ENCODE measurements at places on chromosomes 7 and 10.

GRCh38 chr10:131979821-131980270, 1.9 kb downstream of the BNIP3 start:
- peak; percentile 22 for DNase-seq

DNA sequence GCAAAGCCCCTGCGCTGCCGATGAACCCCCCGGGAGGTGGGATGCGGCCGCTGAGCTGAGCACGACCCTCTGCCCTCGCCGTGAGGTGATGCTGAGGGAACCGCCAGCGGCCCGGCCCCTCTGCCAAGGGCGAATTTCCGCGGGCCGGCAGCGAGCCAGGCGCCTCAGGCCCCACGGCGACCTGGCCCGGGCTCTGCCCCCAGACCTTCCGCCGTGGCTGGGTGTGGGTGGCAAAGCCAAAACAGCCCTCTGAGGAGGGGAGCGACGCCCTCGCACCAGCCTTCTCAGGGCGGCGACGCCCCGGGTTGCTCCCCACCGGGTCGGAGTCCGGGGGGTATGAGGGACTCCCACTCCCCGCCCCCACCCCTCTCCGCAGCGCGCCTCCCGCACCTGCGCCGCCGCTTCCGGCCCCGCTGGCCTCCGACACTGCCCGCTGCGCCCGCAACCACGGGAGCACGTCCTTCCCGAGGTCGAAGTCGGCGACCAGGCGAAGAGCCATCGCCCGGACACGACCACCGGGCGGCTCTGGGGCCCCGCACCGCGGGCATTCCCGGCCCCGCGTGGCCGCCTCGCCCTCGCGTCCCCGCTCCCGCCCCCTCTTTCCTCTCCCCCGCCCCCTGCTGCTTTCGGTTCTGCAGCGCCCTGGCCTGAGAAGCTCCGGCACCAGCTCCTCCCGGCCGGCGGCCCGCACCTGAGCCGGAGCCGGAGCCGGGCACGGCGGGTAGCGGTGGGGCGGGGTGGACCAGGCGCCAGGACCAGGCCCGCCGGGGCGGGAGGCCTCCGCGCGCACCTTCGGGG, at the start of gene GSAP:
GSAP (minus strand) TSS at position 527 of the 798 bp plus-strand sequence; CDS start at position 499, 28 bp downstream.
- peak; percentile 57 for DNase-seq

- no peak for DNase-seq
These were observed 25.5 kb downstream of the NYAP1 start for GRCh38 chr7:100509231-100509630.

- no peak for DNase-seq
These were observed 85.5 kb downstream of the ADCY1 start for GRCh38 chr7:45659496-45660139.

- DNase-seq = no peak
These were observed 72.3 kb upstream of the SP8 start for GRCh38 chr7:20858951-20859350.

DNA sequence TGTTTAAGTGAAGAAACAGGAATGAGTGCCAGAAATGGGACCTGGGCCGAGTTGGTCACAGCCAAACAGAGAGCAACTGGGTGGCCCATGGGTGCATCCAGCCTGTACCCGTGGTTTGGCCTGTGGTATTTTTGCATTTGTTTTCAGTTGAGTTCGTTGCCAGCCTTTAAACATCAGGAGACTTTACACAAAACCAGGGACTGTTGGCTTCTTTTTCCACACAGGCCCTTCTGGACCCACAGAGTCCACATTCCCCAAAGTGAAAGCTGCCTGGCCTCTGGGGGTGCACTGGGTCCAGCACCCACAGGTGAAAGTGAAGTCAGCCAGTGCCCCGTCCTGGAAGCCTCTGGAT, 54.1 kb upstream of the TNS3 start:
- DNase-seq = no peak

GRCh38 chr7:69617364-69617763, 19.1 kb downstream of the AUTS2 start:
- no peak for DNase-seq

- peak; percentile 96 for DNase-seq
These were observed 3.2 kb upstream of the CREB5 start for GRCh38 chr7:28408960-28409715.

- DNase-seq = no peak
These were observed 133.5 kb downstream of the SGMS1 start for GRCh38 chr10:50490241-50490640.

- DNase-seq = peak; percentile 27
These were observed 5.9 kb upstream of the LGI1 start for GRCh38 chr10:93751832-93752231.

DNA sequence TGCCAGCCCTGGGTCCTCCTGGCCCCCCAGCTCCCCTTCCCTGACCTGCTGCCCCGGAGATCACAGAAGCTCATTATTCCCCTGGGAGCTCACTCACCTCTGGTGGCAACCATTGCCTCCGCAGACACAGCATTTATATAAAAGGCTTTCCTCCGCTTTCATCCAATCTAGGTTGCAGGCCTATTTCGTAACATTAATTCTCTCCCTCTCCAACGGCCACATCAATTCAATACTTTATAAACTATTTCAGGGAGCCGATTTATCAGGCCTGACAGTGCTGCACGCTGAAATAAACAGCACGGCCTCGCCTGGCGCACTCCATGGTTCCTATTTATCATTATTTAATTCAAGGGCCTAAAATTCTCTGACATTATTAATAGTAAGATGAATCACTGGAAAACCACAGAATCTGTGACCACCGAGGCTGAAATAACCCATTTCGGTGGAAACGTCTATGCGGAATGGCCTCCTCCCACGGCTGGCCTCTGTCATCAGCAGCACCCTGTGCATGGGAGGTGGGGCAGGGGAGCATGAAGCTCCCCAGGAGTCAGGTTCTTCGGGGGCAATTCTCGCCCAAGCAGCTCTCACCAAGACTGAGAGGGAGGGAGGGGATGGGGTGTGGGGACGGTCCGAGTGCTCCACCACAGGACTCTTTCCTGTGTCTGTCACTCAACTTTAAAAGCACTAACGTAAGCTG, 249.3 kb upstream of the PFKP start:
- DNase-seq = no peak

DNA sequence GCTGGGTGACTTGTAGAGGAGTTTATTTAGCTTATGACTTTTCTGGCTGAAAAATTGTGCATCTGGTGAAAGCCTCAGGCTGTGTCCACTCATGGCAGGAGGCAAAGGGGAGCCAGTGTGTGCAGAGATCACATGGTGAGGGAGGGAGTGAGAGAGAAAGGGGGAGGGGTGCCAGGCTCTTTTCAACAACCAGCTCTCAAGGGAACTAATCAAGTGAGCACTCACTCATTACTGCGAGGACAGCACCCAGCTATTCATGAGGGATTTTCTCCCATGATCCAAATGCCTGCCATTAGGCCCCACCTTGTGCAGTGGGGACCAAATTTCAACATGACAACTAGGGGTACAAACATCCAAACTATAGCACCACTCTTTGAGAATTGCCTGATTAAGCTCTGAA, 590.2 kb downstream of the MAGI2 start:
- no peak for DNase-seq

GRCh38 chr7:1665549-1666316, 4.3 kb upstream of the ELFN1 start:
- no peak for DNase-seq

GRCh38 chr10:133388973-133389818, 4.8 kb upstream of the MTG1 start:
- DNase-seq = no peak

GRCh38 chr7:1159891-1160669, at the start of gene ZFAND2A:
TSS of gene ZFAND2A (minus strand) at chr7:1160196. CDS start at chr7:1158212, 1,984 bp downstream.
- peak; percentile 98 for DNase-seq

DNA sequence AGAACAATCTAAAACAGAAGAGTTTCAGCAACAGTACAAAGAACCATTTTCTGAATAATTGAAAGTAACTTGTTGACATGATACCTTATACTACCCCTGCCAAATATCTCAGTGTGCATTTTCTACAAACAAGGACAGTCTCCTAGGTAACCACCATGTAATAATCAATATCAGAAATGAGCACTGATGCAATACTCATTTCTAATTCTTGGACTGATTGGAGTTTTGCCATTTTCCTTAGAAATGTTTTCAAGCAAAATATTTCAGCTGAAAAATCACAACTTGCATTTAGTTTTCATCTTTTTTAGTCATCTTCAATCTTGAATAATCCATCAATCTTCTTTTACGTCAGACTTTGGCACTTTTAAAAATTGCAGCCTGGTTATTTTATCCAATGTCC, 420.2 kb downstream of the CDC14C start:
- DNase-seq = no peak

DNA sequence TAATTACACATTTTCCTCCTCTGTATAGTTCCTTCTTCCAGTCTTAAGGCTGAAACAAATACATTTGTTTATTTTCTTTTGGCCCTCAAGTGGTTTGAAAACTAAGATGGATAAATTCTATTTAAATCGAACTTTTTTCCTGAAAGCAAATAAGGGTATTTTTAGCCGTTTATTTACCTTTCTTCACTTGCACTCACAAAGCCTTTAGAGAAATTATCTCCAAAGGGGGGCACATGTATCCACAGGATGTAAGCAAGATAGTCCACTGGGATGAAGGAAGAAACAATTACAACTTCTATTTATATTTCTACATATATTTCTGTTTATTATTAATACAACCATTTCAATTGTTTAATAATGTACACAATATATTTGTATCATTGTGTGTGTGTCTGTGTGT, 10.2 kb downstream of the CPA4 start:
- no peak for DNase-seq

- no peak for DNase-seq
These were observed 91.1 kb upstream of the PRSS58 start for GRCh38 chr7:142348921-142349405.

DNA sequence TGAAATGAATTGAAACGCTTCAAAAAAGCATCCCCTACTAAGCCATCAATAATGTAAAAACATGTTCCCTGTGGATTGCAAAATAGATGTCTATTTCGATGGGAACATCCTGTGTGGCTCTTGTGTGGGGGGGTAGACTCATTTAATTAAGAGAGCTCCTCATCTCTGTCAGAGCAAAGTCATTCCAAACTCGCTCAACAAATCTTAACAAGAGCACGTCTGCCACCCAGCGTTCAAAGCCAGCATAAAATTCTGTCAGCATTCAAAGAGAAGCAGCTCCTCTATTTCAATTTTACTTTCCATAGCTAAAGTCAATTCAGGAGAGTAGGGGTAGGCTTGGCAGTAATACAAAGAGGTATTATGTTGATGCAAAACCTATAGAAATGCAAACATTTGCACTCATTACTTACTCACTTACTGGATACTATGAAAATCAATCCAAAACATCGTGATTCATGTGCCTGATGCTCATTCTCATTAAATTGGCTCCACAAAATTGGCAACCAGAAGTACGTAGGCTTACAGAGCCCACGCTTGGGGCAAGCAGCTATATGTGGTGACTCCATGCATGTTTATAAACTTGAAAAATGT, 114.9 kb downstream of the IPMK start:
- DNase-seq = peak; percentile 46

DNA sequence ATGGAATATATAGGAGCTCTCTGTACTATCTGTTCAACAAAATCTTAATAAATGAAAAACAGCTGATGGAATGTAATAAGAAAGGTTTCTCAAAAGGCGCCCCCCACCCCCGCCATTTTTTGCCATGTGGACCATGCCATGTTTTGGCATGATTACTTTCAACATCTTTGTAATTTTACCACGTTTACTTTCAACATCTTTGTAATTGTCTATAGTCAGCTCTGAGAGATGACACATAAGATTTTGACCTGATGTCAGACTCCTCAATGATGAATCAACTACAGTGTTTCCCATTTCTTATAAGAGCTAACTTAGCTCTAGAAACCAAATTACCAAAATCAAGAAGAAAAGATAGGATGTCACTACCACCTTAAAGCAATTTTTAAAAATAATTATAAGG, 144.9 kb upstream of the AHR start:
- DNase-seq = no peak

GRCh38 chr10:124993736-124994451, 52.0 kb downstream of the ZRANB1 start:
- DNase-seq = no peak

- DNase-seq = peak; percentile 78
These were observed at the start of gene STX1A for GRCh38 chr7:73718905-73719805. TSS of gene STX1A (minus strand) at chr7:73719669. CDS start at chr7:73719631, 38 bp downstream.

DNA sequence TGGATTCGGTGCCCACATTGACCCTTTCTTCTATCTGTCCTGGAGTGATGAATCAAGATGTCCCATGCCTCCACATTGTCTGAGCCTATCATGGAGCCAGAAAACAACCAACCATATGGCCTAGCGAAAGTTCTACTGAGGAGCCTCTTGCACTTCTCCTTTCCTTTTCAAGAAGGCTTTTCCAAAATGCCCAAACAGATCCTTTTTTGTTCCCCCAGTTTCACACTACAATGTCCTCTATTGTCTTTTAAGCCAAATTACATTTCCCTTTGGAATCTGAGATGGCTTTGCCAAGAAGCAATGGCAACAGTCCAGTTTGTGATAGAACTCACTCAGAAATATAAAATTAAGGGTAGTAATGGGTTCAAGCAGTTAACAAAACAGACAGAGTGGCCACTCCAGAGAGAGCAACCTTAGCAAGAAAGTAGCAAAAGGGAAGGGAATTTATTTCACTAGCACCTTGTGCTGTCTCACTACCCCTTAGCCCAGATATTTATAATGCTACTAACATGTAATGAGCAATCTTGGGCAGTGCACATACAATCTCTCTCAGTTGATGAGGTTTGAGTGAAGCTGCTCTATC, 194.6 kb upstream of the PDE1C start:
- DNase-seq = no peak

DNA sequence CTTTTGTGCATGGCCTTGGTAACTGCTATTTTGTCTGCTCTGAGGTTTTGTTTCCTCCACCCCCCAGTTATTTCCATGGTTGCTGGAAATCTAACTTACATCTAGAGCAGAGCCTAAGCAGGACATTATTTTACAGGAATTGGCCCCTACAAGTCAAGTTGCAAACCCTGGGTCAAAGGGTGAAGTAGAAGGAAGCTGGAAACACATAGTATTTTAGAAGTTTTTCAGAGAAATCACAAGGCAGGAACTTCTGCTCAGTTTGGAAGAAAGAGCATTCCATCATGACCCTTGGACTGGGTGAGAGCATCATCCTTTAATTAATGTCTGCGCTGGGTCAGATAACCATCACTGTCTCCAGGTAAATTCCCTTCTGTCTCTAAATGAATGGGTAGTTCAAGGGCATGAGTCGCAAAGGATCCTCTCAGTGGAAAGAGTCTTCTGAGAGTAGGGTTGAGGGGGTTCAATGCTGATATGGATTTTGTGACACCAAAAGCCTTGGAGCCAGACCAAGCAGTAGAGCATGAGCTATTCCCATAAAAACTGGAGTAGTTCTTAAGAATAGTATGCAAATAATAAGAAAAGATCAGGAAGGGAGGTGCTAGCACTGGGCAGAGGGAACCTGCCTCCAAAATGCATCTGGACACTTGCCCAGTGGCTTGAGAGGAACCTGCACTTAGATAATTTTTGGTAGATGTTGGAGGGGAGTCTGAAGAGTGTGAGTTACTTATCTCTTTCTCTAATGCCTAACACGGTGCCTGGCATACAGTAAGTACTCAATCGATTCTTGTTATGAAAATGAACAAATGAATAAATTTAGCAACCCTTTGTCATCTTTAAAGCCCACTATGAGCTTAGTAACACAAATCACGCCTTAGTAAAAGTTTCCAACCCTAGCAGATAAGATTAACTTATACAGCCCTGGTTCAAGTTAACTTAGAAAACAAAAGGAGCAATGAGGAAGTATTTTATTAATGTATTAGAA, 160.6 kb upstream of the ADO start:
- no peak for DNase-seq
